GM23248 (cell line): ENCODE measurements at places on chromosomes 7 and 10. TPM values are rescaled to one million over a fixed set of nuclear protein-coding genes. Genes with fewer than 3 reads are reported as not detected.

GRCh38 chr7:19113855-19114550 is 3.4 kb downstream of the TWIST1 start:
- peaks cover 45% of the 10 kb centered on the region for H3K4me1 ChIP-seq
- peak overlapping the region; percentile 88 for H3K4me3 ChIP-seq
- H3K27me3 ChIP-seq: no peaks in the 10 kb centered on the region
- peaks cover 14% of the 10 kb centered on the region for H3K36me3 ChIP-seq
- peak overlapping the region; percentile 97 for H3K27ac ChIP-seq

GRCh38 chr10:129977794-129978193 is 13.7 kb upstream of the EBF3 start:
- H3K4me3 ChIP-seq: no peak overlapping the region
- no peaks in the 10 kb centered on the region for H3K36me3 ChIP-seq
- no peaks in the 10 kb centered on the region for H3K4me1 ChIP-seq
- H3K27ac ChIP-seq: no peak overlapping the region

GRCh38 chr7:67760971-67761370 is 764.3 kb downstream of the TYW1 start:
- H3K27ac ChIP-seq: no peak overlapping the region
- H3K27me3 ChIP-seq: no peaks in the 10 kb centered on the region
- no peaks in the 10 kb centered on the region for H3K36me3 ChIP-seq
- H3K4me3 ChIP-seq: no peak overlapping the region
- DNase-seq: no peak

DNA sequence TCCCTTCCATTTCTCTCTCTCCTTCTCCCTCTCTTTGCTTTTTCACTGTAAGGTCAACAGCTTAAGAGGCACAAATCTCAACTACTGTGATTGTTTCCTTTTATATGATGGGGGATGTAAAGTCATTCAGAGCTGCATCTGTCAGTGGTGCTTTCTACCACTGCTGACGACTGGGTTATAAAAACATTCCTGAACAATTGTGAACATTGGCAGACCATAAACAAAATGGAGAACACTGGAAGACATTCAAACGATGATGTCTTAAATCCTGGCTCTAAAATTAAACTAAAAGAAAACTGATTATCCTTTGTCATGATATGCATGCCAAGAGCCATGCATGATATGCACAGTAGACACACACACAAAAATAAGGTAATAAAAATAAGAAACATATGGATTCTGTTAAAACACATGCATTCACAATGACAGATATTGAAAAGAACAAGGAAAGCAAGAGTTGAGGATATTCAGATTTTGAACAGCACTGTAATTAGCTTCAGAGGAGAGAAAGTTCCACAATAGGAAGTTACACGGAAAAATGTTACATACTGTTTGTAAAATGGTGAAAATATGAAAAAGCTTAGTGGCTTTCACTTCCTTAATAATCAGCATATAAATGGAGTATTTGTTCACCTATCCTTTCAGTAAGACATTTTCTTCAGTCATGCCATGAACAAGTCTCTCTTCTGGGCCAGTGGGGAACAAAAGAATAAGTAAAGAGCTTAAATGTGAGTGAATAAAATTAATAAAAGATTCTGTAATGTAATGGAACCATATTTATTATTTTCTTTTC is 89.2 kb downstream of the RNLS start:
- no peak overlapping the region for H3K4me3 ChIP-seq
- H3K36me3 ChIP-seq: no peaks in the 10 kb centered on the region
- peak; percentile 39 for DNase-seq
- no peaks in the 10 kb centered on the region for H3K27me3 ChIP-seq

The AKR1C1 gene
- 23.8 and 39.4 TPM in 2 replicates for total RNA-seq

The PDCD4 gene
- 49.9 and 52.7 TPM in 2 replicates for total RNA-seq

The HSPA12A gene
- 4.8 and 4.9 TPM in 2 replicates for total RNA-seq
